CD4-positive, alpha-beta memory T cell (primary cell): ENCODE measurements at places on chromosomes 4 and X.

DNA sequence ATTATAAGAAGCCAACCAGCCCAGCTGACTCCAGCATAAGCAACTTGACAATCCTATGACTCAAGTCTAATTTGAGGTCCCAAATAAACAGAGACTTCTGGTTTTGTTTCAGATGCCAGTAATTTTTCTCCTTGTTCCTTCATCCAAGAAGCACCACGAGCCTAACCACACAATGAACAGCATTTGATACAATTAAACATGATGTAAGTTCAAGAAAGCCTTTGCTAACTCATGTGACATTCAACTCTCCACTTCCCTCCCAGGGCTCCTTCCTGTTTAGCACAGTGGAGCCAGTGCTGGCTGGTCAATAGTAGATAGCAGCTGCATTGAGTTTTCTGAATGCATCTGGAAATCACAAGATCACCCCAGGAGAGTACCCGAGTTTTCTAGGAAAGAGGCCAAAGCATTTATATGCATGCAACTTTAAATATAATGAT, 206.3 kb downstream of the ARHGAP24 start:
- no peak for DNase-seq

DNA sequence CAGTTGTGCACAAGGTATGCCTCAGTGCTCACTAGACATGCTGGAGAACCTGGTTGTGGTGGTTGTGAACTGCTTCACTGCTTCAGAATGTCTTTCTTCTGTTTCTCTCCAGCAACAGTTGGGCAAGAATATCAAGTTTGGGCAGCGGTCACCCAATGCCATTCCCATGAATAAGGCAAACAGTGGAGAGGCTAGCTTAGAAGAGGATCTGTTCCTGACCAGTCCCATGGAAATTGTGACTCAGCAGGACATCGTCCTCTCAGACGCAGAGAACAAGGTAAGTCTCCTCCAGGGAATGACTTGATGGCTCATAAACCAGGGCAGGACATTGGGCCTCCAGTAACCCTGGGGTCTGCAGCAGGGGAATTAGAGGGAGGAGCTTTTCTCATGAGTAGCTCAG, 79.9 kb downstream of the AASDH start:
- DNase-seq = no peak

- no peak for DNase-seq
Observed at GRCh38 chrX:11446336-11446735, 153.1 kb downstream of the AMELX start.

GRCh38 chrX:69262036-69262936, 97.0 kb upstream of the PJA1 start:
- no peak for DNase-seq

GRCh38 chr4:8478371-8478770, 37.8 kb downstream of the TRMT44 start:
- no peak for DNase-seq

DNA sequence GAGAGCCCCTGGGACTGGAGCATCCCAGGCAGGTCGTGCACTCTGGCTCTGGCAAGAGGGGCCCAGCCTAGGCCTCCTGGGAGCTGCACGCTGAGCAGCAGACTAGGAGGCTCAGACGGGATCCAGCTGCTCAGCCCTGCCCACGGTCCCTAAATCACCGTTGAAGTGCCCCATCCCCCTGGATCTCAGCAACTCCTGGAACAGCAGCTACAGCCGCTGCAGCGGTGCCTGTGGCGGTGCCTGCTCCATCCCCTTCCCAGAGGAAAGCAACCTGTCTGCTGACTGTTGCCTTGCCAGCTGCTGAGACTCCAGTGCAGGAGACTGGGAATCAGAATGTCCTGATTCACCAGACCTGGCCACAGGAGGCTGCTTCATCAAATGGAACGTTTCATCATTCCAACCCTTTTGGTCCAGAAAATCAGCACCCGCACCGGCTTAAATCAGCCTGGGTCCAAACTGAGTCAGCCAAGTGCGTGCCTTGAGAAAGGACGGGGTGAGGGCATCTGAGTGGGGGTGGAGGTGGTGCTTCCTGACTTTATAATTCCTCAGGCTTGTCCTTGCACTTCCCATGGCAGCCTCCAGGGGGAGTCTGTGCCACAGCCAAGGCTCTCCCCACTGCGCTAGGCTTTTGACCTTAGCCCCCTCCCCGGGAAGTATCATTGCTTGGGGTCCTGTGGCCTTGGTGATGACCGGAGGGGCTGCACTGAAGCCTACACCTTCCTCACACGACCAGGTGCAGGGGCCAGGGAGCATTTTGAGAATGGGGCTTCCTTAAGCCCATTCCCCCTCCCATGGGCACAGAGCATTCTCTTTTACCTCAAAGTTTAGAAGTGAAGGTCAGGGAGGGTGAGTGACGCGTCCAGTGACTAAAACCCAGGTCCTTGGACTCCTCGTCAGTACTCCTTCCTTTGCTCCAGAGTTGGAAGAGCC, 6.5 kb downstream of the ZNF185 start:
- peak; percentile 20 for DNase-seq

GRCh38 chrX:114006664-114007063, 577.2 kb upstream of the HTR2C start:
- no peak for DNase-seq

DNA sequence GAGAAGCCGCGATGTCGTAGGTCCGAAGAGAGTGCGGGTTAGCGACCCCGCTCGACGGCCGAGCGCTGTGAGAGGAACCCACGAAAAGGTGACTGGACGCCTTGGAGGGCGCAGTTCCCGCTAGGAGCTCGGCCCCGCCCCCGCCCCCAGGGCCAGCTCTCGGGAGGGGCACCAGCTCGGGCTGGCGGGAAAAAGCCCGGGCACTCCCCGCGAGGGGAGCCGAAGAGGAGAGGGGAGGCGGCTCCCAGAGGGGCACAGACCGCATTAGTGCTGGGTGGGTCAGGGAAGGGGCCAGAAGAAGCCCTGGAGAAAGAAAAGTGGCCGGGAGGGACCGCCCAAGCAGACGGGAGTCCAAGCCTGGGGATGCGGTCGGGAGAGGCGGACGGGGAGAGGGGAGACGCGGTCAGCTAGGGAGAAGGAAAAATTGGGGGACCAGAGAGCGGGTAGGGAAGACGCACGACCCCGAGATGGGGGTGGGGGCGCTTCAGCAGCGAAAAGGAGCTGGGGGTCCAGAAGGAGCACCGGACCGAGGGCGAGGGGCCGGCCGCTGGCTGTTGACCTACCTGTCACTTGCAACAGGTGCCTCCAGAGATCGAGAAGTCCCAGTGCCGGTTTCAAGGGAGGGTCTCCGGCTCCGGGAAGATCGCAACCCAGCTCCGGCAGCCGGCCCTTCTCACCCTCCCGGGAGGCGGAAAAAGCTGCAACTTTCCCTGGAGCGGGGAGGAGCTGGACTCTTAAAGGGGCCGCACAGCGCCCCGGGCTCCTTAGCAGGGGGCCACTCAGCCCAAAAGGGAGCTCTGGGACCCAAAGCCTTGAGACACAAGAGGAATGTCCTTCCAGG, at the start of gene SYTL4:
TSS of gene SYTL4 (minus strand) at position 681 of the 841 bp plus-strand sequence. CDS start 30,084 bp downstream, outside the sequence.
- no peak for DNase-seq

DNA sequence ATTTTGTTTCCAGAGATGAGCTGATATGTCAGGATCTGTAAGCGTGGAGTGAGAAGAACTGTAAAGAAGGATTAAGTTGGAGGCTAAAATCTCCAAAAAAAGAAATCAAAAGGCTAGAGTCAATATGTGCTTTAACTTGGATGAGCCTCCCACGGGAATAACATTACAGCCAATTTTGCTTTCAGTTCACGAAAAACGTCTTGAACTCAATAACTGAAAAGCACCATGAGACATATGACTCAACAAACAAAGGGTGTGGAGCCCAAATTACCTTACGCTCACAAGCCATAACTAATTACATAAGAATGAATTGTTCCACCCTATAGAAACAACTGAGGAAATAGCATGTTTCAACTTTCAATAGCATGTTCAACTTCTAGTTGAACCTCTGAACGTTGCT, 22.3 kb downstream of the TMPRSS11D start:
- no peak for DNase-seq

DNA sequence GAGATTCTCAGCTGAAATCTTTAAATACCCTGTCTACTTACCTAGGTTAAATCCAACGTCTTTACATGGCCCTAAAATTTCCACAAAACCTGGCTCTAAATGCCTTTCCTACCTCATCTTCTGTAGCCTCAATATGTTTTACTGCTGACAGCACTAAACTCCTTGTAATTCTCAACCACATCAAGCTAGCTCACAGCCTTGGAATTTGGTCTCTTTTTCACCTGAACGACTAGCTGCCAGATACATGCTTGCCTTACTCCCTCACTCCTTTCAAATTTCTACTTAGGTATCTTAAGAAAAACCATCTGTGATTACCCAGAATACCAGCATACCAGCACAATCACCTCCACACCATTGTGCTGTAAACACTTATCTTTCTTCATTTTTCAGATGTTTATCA, 635.6 kb upstream of the PCDH10 start:
- DNase-seq = no peak

DNA sequence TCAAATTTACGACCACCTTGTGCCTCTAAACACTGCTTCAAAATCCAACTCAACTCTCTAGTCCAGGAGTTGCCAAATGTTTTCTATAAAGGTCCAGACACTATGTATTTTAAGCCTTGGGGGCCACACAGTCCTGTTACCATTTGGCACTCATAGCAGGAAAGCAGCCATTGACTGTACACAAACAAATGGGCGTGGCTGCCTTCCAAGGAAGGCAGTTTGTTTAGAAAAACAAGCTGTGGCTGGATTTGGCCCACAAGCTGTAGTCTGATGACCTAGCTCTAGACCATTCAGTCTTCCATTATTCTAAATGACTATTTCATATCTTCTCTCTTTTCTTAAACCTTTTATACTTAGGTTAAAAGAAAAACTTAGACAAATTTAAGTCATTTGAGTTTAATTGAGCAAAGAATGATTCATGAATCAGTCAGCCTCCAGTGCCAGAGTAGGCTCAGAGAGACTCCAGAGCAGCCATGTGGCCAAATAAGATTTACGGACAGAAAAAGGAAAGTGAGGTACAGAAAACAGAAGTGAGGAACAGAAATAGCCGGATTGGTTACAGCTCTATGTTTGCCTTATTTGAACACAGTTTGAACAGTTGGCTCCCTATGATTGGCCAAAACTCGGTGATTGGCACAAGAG, 825.8 kb upstream of the LCORL start:
- no peak for DNase-seq

DNA sequence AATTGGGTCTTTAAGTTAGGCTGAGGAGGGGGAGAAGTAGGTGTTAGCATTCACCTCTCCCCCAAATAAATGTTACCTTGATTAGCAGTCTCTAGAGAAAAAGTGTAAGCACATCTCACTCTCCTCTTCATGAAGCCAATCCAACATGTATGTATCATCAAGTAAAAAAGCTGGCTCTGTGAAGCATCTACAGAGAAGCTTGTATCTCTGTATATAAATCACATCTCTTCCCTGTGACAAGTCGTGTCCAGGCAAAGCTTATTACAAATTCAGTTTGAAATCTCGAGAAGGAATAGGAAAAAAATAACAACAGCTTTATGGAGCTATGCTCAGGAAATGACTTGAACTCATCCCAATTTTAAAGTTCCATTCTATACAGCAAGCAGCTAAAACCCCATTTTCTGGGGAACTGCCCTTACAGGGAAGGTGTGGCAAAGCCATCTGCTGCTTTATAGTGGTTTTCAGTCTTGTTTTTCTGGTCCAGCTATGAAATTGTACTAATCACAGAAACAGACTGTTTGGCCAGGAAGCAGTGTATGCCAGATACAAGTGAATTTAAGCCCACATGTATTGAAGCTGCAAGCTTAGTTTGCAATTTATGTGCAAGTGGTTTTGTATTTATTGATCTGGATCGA, 313.3 kb upstream of the NOCT start:
- no peak for DNase-seq

DNA sequence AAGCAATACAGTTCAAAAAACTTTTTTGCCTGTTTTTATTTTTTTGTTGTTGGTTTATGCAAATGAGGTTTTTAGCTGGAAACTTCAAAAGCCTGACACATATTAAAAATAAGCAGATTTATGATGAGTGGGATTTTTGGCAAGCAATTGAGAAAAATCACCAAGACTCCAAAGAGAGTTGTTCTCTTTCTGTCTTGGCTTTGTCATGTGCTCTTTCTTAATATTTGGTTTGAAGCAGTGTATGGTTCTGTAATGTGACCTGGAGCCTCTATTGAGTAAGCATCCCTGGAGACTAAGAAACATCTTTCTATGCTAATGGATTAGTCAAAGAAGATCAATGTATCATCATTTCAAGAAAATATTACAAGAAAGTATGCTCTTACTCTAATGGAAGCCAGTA, 11.7 kb downstream of the TRIM2 start:
- DNase-seq = no peak

DNA sequence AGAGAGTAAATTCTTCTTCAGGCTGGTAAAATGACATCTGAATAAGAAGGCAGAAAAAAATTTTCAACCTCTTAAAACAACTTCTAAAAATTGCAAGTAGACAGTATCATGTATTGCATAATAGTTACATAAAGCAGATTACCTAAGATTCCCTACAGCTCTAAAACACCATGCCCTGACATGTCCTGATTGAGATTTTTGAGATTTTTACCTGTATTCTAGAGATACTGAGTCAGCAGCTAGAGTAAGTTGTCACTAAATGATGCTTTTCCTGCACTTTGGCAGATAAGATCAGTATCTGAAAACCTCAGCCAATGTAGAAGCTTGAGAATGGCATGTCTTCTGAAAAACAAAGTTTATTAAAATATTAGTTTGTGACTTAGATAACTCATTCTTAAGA, 713.6 kb downstream of the CCSER1 start:
- DNase-seq = no peak

DNA sequence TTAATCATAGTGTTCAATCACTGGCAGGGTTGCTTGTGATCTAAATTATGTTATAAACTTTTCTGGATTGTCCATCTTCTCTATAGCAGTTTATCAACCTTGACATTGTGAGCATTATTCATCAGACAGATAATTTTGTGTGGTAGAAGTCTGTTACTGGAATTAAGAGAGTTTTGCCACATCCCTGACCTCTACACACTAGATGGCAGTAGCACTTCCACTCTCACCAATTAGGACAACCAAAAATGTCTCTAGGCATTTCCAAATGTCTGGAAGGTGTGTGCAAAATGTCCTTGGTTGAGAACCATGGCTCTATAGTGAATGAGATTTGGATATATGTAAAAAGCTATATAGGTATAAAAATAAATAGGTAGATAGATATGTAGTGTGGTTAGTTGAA, 324.1 kb upstream of the FAM47C start:
- no peak for DNase-seq

DNA sequence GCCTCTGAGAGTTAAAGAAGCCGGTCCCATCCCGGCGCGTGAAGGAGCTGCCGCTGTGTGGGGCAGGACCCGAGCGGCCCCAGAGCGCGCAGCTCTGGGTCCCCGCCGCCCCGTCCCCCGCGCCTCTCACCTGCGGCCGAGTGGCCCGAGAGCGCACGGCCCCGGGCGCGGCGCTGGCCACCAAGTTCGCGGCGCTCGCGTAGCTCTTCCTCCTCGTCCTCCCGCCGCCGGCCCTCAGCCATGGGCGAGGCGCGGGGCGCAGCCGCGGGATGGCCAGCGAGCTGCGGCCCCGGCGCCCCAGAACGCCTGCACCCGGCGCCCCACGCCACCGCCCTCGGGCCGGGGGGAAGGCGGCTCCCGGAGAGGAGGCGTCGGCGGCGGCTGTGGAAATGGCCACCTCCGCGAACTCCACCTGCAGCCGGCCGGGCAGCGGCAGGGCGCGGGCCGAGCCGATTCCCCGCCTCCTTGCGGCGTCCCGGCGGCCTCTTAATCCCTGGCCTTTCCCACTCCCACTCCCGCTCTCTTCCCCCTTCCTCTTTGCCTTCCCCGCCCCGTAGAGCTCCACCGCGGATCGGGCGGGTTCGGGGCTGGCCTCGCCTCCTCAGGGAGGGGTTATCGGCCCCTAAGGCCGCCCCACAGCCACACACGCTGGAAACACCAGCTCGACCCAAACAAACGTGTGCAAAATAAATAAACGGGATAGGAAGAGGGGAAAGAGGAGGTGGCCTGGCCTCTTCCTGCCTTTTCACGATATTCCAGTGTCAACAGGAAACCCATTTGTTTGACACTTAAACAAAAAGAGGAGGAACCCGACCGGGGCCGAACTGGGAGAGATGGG, at the start of gene SH3D19:
TSS of gene SH3D19 (minus strand) at position 495 of the 838 bp plus-strand sequence. CDS start at position 242, 253 bp downstream.
- DNase-seq = no peak
